ENCODE measurements at places on chromosomes 12 and 14.

- DNase-seq: peak; percentile 56
These were observed 1.0 kb upstream of the LMO3 start for GRCh38 chr12:16606991-16607390.

GRCh38 chr12:57632073-57632957, 686 bp downstream of the B4GALNT1 start:
- DNase-seq: peak; percentile 73

GRCh38 chr12:122517877-122518276, 8.9 kb downstream of the RSRC2 start:
- DNase-seq: no peak

GRCh38 chr14:24959791-24960331, 90.1 kb downstream of the STXBP6 start:
- DNase-seq: no peak

GRCh38 chr12:54262403-54262925, 17.5 kb downstream of the CBX5 start:
- peak; percentile 64 for DNase-seq

DNA sequence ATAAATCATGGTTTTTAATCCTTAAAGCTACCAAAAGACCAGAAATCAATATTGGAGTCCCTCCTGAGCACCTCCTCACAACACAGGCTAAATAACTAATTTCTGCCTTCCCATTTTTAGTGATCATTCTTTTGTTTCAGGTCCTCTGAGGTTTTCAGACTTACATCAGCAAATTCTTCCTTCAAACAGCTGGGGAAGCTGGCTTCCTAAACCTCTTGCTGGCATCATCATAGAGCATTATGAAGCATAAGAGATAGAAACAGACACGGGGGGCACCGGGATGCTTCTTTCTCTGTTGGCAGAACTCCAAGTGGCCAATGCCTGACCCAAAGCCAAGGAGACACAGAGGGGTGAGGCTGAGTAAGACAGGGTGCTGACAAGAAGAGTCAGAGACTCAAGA, 47.9 kb upstream of the DBX2 start:
- DNase-seq: no peak

DNA sequence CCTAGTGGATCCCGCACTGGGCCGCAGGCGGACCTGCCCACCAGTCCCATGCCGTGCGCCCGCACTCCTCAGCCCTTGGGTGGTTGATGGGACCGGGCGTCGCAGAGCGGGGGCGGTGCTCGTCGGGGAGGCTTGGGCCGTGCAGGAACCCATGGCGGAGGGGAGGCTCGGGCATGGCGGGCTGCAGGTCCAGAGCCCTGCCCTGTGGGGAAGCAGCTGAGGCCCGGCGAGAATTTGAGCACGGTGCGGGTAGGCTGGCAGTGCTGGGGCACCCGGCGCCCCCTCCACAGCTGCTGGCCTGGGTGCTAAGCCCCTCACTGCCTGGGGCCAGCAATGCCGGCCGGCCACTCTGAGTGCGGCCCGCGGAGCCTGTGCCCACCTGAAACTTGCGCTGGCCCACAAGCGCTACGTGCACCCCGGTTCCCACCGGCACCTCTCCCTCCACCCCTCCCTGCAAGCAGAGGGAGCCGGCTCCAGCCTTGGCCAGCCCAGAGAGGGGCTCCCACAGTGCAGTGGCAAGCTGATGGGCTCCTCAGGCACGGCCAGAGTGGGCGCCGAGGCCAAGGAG, 100.8 kb downstream of the PLEKHA5 start:
- DNase-seq: no peak

- no peak for DNase-seq
These were observed 16.2 kb upstream of the RNASE1 start for GRCh38 chr14:20818861-20819260.

DNA sequence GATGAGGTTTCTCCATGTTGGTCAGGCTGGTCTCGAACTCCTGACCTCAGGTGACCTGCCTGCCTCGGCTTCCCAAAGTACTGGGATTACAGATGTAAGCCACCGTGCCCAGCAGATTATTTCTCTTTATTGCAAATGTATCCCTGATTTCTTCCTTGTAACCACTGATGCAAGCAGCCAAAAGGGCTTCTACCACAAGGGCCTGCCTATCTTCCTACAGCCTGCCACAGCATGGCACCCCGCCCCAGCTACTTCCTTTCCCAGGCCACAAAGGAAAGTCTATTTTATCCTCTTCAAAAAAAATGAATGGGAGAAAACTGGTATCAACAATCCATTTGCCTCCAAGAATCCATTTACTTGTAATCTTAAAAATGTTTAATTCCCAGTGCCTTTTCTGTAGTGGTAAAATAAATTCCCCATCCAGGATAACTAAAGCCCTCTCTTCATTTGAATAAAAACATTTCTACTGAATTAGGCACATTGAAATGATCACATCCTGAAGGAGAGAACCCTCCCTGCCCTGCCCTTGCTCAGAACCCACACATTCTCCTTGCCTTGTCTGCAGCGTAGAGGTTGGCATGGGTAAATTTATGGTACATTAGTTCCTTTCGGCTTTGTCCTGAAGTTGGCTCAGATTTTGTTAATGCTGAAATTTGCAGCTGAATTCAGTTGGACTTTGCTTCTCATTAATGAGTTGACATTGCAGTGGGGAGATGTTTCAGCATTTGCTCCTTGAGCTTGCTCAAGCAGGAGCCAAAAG, 19.2 kb downstream of the GPHB5 start:
- DNase-seq: no peak

- no peak for DNase-seq
These were observed 122.1 kb upstream of the CAND1 start for GRCh38 chr12:67147030-67147429.

GRCh38 chr12:132695431-132695830, 8.0 kb downstream of the PXMP2 start:
- DNase-seq: no peak

GRCh38 chr12:46183112-46183511, 85.7 kb downstream of the SLC38A1 start:
- no peak for DNase-seq

- DNase-seq: no peak
These were observed 53.6 kb downstream of the LGMN start for GRCh38 chr14:92694807-92695206.

DNA sequence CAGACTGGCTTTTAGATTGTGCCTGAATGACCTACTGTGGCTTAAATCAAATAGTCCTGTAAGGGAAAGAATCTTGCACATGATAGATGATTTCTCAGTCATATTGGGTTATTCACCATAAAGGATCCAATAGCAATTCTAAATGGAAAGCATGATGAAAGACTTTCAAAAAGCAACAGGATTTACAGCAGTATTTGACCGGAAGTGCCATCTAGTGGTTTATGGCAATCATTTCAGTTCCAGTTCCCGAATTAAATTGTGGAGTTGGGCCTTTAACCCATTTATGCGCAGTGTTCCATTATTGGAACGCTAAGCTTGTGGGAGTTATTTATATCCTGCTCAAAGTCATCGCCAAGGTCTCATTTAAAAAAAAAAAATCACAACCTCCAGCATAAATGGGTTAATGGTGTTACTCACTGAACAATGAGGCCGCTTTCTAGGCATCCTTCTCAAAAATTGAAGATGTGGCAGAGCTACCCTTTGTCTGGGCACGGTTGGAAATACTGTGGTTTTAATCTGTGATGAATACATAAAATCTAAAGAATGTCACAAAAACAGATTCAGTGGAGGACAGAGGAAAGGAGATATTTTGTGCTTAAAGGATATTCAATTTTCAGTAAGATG, 60.8 kb upstream of the REP15 start:
- peak; percentile 53 for DNase-seq

GRCh38 chr14:46964378-46964777, 312.8 kb upstream of the RPL10L start:
- peak; percentile 35 for DNase-seq

GRCh38 chr14:95265106-95266094, 54.3 kb downstream of the CLMN start:
- DNase-seq: peak; percentile 78

DNA sequence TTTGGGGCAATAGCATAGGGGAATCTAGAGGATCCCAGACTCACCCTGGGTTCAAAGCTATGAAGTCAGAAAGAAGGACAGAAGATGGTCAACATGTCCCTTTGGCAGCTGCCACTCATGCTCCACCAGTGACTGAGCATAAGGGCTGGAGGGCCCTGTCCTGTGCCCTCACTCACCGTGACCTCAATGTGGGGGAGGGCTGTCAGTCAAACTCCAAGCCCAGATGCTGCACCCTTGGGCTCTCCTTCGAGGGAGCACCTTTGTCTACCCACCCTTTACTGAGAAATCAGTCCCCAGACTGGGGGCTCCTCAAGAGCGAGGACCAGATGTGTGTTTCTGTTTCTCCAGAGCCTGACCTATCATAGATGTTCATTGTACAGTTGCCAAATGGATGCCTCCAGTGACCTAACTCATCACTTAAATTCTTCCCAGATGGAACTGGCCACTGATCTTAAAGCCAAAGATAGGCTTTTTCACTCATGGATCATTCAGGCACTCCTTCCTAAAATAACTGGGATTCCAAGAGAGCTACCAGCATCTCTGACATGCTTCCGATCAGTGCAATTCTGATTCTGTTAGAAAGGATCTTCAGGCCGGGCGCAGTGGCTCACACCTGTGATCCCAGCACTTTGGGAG, 27.2 kb upstream of the VSX2 start:
- no peak for DNase-seq

DNA sequence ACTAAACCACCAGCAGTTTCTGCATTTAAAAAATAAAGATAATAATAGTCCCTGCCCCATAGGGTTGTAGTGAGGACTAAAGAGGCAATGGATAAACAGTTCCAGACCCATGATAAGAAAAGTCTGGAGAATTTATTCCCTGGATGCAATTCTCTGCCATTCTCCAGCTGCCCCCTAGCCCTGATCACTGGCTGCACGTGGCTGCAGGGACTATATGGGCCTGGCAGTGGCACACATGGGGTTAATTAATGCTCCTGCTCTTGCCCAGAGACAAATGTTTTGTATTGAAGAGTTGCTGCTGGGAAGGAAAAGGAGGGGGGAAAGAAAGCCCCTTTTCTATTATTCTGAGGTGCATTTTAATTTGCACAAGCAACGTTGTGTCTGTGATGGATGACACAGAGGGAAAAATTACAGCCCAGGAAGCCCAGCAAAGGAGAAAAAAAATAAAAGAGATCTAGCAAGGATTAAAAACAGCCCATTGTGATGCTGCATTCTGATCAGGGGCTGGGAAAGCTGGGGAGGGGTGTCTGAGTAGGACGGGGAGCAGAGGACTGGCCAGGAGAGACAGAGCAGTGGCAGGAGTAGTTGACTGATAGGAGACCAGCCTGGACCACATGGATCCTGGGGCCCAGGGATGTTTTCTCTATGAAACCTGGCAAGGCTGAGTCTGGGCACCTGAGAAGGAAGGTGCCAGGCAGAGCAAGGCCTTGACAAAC, 149.3 kb downstream of the ESRRB start:
- DNase-seq: no peak

DNA sequence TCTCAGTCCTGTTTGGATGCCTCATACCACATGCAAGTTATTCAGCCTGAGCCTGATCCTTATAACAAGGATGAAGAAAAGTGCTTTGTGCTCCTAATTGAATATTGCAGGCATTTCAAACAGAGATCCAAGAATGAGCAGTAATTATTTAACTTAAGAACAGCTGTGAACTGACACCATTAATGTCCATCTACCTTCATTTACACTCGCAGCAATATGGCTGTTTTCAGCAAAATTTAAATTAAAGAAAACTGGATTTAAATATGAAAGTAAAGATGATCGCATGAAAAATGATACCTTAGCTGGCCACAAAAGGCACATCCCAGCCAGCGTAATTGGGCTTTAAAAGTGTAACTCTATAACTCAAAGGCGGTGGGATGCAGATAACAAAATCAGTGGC, 466.3 kb downstream of the GALC start:
- no peak for DNase-seq

- no peak for DNase-seq
These were observed 111.9 kb downstream of the PAX9 start for GRCh38 chr14:36773558-36773957.

DNA sequence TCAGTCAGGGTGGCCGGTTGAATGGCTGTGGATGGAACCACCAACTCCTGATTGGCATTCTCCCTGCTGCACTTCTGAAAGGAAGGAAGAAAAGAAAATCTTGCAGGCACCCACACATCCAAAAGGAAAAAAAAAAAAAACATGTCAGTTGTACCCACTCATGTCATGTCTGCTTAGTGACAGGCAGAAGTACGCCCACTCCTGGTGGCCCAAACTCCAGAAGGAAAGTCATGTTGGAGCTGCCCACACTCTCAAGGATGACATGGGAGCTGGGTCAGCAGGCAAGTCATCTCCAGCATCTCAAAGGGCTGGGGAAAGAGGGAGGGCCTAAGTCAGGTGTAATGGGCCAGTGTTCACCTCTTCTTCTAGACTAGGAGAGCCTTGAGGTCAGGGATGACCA, 1079.1 kb downstream of the BCL11B start:
- no peak for DNase-seq
